ENCODE measurements at places on chromosomes 1 and 21.

DNA sequence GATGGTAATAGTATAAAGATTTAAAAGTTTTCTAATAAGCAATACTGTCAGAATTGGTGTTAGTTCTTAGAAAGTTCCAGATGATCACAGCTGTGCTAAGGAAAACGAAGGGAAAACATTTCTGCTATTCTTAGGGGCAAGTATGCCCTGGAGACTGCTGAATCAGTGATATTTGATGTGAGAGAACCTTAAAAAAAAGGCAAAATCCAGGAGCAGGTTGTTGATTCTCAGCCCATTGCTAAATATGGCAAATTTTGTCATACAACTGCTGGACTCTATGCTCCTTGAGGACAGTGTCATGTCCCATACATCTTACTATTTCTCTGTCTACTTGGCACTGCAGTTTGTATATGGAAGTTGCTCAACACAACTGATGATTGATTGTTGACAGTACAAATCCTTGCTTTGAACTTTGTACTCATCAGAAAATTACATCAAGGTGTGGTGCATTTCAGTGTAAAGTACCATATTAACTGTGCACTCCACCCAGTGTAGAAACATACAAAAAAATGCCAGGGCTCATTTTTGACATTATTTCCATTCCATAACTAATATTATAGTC, 10.9 kb downstream of the CRCT1 start:
- DNase-seq, result no peak

- DNase-seq, result no peak
Measured at GRCh38 chr1:30145723-30146303, 577.6 kb downstream of the MATN1 start.

DNA sequence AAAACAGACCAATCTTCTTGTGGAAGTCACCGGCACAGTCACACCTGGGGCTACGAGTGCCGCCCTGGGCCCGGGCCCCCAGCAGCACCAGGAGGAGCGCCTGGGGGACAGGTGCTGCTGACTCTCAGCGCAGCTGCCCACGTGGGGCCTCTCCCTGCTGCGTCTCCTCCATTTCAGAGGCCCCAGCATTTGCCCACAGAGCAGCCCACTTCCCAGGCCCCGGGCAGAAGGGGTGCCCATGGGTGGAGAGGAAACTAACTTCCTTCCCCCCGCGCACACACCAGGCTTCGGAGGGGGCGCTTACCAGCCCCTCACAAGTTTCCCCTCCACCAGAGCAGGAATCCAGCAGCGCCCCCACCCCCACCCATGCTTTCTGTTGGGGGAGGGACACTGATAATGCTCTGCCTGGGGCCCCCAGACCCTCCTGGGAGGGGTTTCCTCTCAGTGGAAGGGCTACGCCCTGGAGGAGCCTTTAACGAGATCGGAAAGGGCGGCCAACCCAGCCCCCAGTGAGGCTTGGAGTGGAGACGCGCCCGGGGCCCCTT, 440 bp downstream of the TNFRSF25 start:
- DNase-seq, result peak; percentile 44

GRCh38 chr1:20654104-20654690, 7.0 kb downstream of the DDOST start:
- no peak for DNase-seq

GRCh38 chr1:6110326-6110725, 64.6 kb downstream of the KCNAB2 start:
- no peak for DNase-seq

GRCh38 chr1:67886076-67886475, 52.8 kb upstream of the GNG12 start:
- DNase-seq, result no peak

GRCh38 chr1:227925582-227926198, 22.0 kb downstream of the WNT9A start:
- DNase-seq, result no peak

- no peak for DNase-seq
Measured at GRCh38 chr21:34726627-34727337, 58.0 kb downstream of the CLIC6 start.

GRCh38 chr1:29136391-29136915, 12.8 kb upstream of the TMEM200B start:
- DNase-seq, result no peak

DNA sequence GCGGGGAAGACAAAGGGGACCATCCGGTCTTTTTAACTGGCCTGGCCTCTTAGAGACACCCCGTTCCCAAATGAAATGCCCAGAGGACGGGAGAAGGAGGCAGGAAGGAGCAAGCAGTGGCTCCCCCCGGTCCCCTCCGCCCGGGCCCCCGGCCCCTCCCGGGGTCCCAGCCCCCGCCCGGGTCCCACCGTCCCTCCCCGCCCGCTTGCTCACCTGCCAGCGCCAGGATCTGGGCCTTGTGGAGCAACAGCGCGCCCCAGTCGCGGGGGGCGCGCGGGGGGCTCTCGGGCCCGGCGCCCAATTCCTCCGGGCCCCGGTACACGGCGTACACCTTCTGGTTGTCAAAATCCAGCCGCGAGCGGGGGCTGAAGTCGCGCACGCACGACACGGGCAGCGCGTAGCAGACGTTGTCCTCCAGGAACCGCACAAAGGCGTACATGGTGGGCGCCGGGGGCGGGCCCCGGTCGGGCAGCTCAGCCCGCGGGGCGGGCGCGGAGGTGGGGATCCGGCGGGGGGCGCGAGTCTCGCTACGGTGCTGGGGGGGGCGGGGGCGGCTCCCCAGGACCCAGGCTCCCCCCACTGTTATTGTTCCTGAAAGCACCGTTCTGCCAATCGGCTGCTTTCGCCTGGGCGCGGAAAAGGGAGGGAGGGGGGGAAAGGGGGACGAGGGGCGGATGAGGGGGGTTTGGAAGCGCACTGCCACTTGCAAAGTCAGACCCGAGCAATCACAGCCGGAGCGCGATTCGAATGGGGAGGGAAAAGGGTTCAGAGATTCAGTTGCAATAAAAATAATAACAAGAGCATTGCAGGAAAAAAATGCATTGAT, at the start of gene BEND5:
Gene BEND5 (minus strand): TSS at position 499 of the 826 bp plus-strand sequence. CDS start 60 bp downstream, at position 439.
- peak; percentile 5 for DNase-seq

DNA sequence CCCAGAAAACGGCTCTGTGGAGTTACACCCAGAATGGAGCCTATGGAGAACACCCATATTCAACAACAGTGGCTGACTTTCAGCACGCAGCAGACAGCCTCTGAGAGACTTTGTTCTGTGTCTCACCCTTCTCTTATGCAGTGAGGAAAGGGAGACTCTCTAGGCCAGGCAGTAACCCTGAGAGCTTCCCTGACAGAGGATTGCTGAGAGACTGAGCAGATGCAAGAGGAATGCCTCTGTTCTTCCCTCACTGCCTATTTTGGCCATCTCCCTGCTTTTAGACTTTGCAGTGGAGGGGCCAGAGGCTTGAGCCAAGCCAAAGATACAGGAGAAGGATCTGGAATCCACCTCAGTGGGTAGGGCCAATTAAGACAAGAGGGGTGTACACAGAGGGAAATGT, 41.8 kb upstream of the SLC16A1 start:
- DNase-seq, result no peak

Data from stimulated activated CD4-positive, alpha-beta T cell treated with anti-CD3 and anti-CD28 coated beads, Interleukin-15, amount 100 ng/mL, for 1 hour (primary cell).